ENCODE measurements at places on chromosomes 13 and 19.

DNA sequence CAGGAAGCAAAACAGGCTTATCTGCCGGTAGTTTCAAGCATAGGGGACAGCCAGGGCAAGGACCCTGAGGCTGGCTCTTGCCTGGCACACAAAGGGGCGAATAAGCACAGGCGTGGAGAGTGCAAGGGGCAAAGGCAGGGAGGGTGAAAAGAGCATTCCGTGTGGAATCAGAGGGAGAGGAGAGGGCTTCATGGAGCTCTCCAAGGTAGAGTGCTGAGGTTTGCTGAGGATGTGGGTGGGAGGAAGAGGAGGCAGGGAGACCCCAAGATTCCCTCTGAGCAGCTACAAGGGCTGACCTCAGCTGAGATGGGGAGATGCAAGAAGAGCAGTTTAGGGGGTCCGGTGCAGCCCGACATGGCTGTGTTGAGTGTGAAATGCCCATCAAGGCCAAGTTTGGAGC is 36.5 kb upstream of the ZNRF4 start:
- DNase-seq = no peak

DNA sequence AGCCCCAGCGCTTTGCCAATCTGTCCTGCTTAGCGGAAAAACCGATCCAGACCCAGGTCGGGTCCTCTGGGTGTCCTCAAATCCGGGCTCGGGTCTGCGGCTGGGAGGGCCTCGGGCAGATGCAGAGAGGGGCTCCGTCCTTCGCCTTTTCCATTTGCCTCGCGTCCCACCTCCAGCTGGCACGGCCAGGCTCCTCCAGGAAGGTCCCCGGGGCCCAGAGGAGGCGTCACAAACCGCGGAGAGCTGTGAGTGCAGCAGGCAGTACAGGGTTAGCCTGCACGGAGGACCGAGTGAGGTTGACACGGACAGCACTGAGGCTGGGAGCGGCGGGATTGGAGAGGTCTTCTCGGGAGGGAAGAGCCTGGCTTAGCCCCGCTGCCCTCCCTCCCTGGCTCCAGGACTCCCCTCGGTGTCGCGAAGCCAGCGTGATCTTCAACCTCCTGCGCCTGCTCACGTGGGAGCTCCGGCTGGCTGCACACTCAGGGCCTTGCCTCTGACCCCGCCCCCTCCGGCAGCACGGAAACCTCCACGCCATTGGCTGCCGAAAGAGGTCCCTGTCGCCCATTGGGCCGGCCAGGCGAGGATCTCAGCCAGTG is 2.8 kb upstream of the IFNL2 start:
- DNase-seq = no peak

GRCh38 chr19:53396525-53396868 is 1.5 kb downstream of the ZNF765 start:
- DNase-seq = no peak

DNA sequence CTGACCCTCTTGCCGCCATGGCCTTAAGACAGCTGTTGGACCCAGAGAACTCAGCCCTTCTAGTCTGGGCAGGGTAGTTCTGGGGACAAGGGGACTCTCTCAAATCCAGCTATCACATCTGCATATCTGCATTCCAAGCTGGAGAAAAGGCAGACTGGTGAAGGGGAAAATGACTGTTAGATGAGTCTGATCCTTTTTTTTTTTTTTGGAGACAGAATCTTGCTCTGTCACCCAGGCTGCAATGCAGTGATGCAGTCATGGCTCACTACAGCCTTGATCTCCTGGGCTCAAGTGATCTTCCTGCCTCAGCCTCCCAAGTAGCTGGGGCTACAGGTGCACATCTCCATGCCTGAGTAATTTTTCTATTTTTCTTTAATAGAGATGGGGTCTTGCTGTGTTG is 114.3 kb downstream of the SIPA1L3 start:
- no peak for DNase-seq

DNA sequence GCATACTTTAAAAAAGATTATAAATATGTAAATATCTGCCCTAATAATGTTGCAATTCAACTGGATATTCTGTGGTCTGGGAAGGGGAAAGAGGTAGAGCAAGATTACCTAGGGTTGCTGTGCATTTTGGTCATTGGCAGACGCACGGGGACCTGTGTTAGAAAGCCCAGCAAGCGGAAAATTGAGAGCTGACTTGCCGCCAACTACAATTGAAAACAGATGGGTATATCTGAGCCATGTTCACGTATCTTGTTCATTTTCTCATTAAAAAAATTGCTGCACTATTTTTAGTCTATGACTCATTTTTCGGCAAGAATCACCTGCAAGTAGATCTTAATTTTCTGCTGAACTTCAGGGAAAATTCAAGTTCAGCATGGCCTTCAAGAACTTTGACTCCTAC is 308.5 kb upstream of the TMTC4 start:
- no peak for DNase-seq

GRCh38 chr19:4115818-4116385 is 8.0 kb downstream of the MAP2K2 start:
- DNase-seq = no peak

GRCh38 chr19:8262431-8262830 is 45.7 kb downstream of the CD320 start:
- no peak for DNase-seq
